Esophagus squamous epithelium (tissue), 5 donors: ENCODE measurements at places on chromosomes 3 and 15.

DNA sequence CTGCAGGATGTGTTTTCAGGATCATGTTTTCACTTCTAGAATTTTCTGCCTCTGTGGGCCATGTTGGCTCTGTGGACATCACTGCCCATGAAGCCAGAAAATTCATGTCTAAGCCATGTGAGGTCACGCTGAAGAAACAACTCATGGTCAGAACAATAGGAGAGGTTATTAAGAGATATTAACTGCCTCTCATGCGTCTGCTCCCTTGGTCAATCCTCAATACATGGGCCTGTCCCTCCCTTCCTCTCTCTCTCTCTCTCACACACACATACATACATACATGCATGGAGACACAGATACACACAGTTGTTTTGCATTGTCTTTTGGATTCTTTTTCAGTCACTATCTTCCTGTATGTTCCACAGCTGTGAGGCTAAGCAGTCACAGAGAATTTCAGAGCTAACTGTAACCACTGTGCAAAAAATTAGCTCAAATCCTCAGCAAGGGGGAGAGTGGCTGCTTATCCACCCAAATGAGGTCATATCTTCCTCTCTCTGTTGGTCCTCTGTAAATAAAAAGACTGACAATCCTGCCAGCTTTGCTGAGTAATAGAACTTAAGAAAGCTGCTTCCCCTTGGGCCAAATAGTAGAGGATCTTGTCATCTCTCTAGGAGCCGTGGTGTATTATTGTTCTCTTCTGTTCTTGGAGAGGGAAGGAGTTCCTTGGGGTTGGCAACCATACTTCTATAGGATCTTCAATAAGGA is 45.6 kb downstream of the LRTM1 start:
- DNase-seq, result no peak

GRCh38 chr3:56681984-56682461 is 1.0 kb downstream of the TASOR start:
- no peak for DNase-seq

DNA sequence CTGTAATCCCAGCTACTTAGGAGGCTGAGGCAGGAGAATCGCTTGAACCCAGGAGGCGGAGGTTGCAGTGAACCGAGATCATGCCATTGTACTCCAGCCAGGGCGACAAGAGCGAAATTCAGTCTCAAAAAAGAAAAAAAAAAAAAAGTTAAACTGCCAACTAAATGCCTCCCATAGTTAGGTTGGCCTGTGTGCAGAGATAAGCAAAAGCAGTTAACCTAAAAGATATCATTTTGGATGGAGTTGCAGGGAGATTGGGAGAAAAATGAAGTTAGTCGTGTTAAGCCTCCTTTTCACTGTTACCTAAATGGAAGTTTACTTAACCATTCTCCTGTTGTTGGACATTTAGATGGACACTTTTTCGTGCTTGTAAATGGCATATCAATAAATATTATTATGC is 11.4 kb upstream of the FETUB start:
- no peak for DNase-seq

DNA sequence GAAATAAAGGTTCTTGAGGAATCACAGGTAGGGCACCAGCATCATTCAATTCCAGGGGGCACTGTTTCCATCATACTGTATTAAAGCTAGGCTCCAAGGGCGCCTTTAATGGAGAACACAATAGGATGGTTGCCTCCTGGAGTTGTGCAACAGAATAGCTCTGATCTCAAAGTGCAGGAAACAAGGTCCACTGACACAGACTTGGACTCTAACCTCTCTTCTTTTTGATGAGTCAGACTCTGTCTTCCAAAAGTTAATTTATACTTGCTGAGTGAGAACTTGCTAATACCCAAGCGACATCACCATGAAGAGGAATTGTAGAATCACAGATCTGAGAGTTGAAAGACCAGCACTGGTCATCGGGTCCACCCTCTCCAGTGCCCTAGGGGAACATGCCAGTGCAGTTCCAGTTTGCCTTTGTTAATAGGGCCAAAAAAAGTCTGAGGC is 94.4 kb upstream of the PHLDB2 start:
- no peak for DNase-seq

- no peak for DNase-seq
Observed at GRCh38 chr3:484341-484740, 287.8 kb downstream of the CHL1 start.

DNA sequence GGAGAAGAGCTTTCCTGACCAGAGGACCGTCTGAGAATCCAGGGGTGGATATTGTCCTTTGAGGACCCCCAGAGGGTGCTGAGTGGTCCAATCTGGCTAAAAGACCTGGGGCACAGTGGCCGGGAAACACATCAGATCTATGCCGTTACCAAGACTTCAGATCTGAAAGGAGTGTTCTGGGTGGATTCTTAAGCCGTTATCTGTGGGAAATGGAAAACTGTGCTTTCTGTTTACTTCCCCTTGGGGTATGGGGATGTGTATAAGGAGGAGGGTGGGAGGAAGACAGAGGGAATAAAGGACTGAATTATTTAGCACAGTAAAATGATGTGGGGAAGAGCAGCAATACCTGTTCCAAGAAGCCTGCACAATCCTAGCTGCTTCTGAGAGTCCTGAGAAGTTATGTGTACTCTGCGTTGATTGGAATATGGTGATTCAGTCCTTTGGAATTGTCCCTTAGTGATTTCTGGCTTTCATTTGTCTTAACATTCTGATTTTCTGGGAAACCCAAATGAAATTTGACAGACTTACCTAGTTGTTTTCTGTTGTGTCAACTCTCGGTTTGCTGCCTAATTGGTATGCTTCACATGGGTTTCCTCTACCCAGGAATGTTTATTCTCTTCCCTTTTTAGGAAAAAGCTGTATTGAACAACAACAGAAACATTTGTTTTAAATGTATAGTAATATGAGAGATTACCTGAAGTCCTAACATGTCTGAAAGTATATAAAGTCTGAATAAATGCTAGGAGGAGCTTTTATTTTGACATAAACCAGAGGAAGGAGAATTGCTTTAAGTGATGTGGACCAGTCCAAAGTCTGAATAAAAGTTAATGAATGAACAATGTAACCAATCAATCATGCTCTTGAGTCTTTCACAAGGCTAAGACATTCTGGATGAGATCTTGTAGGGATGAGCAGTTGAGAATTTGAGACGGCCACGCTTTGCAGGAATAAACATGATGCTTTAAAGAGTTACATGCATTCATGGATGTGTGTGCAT is 427.1 kb upstream of the C2CD4B start:
- DNase-seq, result no peak

- DNase-seq, result no peak
Observed at GRCh38 chr3:138227650-138228049, 40.5 kb downstream of the ARMC8 start.

GRCh38 chr3:43995547-43996378 is 245.9 kb upstream of the TOPAZ1 start:
- DNase-seq, result no peak

GRCh38 chr3:192889679-192890078 is 28.0 kb downstream of the MB21D2 start:
- DNase-seq, result no peak

- no peak for DNase-seq
Observed at GRCh38 chr3:65020281-65021160, 332.7 kb upstream of the ADAMTS9 start.

GRCh38 chr3:72606005-72606800 is 242.0 kb downstream of the SHQ1 start:
- DNase-seq, result no peak

GRCh38 chr3:108122276-108122675 is 31.4 kb upstream of the CD47 start:
- no peak for DNase-seq

DNA sequence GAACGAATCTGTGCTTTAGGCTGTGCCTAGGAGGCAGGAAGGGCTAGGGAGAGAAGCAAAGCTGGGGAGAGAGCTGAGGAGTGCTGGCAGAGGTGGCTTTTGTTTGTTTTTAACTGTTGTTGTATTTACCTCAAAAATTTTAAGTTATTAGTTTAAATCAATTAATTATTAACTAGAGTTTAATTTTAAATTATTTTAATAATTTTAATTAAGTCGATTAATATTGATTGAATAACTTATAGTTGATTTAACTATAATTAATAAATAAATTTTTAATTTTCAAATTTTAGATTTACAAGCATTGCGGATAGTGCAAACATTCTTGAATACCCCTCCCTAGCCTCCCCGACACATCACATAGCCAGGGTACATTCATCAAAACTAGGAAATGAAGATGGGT is 30.6 kb downstream of the KLF15 start:
- DNase-seq, result no peak

DNA sequence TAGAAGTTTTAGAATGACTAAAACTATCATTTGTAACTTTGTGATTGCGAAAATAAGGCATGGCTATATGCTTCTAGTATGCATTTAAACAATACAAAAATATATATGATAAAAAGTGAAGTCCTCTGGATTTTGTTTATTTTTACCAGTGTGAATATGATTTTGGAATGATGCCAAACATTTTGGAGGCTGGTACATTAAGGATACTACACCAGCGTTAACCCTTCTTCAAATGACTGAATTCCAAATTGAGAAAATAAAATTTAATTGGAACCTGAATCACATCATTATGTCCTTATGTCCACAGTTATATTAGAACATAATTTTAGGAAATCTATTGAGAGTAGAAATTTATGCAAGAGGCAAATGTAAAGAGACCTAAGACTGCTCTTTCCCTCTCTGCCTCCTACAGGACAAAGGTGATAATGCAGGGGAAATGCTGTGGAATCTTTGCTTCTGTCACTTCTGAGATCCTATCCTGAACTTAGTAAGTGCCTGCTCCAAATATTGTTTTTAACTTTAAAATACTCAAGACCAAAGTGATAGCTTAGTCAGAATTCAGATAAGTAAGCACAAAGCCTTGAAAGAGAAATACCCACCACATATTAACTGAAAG is 121.1 kb upstream of the NANOGP8 start:
- DNase-seq, result no peak

GRCh38 chr3:126617571-126617970 is 37.4 kb downstream of the TXNRD3 start:
- DNase-seq, result no peak

DNA sequence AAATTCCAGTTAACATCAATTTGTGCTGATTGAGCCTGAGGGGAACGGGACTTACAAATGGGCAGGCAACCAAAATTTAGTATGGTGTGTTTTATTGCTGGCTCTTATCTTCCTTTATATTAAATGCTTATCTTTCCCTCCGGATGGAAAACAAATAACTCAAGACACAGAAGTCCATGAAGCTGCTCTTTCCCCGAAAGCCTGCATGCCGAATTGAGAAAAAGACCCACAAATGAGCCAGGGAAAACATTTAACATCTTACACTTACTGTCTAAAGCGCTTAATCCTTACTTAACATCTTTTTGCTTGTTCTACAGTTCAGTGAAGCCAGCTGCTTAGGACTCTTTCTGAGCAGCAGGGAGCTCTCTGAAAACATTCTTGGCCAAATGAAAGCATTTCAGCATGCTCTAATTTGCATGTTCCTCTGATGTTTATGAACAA is 49.5 kb downstream of the HEG1 start:
- no peak for DNase-seq

- no peak for DNase-seq
Observed at GRCh38 chr3:151362751-151363174, 21.8 kb downstream of the P2RY12 start.

DNA sequence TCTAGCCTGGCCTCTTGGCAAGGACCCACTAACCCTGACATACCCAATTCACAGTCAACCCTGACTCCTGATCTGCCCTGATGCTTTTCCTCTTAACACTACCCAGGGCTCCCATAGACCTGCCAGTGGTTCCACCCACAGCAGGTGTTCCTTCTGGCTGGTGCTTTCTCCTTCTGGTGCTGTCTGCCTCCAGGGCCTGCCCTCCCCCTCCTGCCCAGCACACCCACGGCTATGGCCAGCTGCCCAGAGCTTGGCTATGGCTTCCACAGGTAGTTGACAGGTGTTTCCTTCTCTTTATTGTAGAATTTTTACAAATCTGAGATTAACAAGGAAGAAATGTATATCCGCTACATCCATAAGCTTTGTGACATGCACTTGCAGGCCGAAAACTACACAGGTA is 46.5 kb upstream of the MANF start:
- DNase-seq, result no peak

- no peak for DNase-seq
Observed at GRCh38 chr3:10557250-10557649, 51.9 kb upstream of the ATP2B2 start.

DNA sequence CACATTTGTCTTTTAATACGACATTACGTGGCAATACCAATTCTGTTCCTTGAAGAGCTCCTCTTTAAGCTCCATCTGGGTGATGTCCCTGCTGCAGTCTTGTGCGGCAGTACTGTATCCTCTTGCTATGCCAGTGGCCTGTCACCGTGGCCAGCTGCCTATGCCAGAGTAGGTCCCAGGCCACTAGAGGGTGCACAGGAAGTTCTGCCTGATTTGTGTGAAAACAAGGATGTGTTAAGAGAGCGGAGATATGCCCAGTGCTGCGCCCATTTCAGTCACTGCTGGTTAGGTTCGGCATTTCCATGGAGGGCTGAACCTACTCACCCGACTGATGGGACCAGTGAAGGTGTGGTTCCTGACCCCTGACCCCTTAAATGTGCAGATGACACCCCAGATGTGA is 25.2 kb downstream of the NIPA1 start:
- DNase-seq, result no peak

DNA sequence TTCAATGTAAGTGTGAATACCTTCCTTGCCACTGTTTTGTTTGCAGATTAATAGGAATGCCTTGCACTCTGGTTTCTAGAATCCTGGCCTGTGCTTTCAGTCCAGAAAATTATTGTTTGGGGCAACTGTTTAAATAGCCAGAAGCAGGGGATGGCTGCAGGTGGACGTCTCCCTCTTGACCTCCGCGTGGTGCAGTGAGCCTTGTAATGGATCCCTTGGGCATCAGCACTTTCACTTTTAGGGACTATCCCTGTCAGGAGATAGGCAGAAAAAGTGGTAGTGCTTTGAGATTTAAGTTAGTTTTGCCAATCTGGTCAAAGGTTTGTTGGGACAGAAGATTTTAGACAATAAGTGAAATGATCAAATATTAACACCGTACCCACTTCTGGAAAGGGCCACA is 178.6 kb upstream of the BHLHE40 start:
- no peak for DNase-seq

GRCh38 chr3:54853573-54854404 is 74.1 kb downstream of the LRTM1 start:
- DNase-seq, result no peak

- no peak for DNase-seq
Observed at GRCh38 chr3:183538486-183538885, 17.0 kb downstream of the KLHL6 start.

DNA sequence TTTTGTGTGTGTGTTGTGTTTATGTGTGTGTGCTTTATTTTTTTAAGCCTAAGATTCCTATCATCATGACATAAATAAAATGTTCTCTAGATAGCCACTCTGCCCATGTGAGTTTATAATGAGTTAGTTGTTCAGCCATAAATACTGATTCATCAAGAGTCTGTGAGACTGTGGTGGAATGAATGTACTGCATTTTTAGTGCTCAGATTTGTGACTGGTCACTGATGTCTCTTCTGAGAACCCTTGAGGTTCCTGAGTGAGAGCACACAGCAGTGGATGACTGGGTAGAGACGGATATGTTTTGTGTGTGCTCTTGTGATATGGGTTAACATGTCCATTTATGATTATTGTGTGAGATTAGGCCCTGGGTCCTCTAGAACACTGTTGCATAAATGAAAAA is 51.2 kb downstream of the SETD5 start:
- DNase-seq, result no peak
